ENCODE measurements at places on chromosomes 6 and 20.

- no peak for DNase-seq
Observed at GRCh38 chr6:85983032-85983659, 340.5 kb upstream of the SYNCRIP start.

DNA sequence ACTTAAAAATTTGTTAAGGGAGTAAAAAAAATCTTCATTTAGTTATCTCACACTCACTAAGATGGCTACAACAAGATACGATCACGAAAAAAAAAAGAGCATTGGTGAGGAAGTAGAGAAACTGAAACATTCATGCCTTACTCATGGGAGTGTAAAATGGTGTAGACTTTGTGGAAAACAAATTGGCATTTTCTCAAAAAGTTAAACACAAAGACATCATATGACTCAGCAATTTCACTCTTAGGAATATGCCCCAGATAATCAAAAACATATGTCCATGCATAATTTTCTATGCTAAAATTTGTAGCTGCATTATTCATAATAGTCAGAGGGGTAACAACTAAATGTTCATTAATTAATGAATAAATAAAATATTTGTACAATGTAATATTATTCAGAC lies 120.9 kb upstream of the IRAK1BP1 start:
- no peak for DNase-seq

DNA sequence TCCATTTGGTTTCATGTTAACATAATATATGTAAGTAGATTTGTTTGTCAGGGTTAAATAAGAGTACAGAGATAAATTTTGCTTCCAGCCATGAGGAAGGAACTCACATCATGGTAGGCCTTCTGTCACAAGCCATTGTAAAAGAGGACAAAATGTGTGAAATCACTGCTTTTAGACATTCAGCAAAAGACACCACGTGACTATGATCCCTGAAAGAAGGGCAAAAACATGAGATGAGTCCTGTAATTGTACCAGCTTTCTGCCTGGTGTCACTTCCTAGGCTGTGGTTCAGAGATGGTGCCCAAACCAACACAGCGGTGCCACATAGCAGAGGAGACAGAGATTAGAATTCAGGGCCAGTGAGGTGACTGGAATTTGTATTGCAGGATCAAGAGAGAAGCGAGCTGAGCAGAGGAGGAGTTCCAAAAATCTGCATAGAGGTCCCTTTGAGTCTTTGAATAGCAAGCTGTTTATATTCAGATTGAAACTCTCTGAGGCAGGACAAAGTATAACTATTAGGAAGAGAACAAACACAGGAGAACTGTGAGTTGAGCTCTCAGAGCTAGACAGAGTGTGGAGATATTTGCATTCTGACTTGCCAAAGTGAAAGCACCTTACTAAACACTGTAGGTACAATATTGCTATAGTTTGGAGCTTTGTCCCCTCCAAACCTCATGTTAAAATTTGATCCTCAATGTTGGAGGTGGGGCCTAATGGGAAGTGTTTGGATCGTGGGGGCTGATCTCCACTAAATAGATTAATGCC lies 52.6 kb upstream of the PDE7B start:
- DNase-seq = no peak

DNA sequence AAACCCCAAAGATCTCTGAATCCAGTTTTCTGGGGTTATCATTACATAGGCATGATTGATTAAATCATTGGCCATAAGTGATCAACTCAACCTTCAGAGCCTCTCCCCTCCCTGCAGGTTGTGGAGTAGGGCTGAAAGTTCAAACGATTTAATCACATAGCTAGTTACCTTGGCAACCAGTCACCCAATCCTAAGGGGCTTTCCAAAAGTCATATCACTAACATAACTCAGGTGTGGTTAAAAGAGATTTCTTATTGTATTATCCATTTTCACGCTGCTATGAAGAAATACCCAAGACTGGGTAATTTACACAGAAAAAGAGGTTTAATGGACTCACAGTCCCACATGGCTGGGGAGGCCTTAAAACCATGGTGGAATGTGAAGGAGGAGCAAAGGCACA lies 935.1 kb upstream of the SLC35B3 start:
- DNase-seq = no peak

- peak; percentile 9 for DNase-seq
Observed at GRCh38 chr6:113137426-113137825, 719.7 kb upstream of the MARCKS start.

GRCh38 chr6:170023620-170024521 lies 267.0 kb downstream of the DLL1 start:
- no peak for DNase-seq

- DNase-seq = no peak
Observed at GRCh38 chr20:5511505-5511904, 194.8 kb upstream of the PROKR2 start.

DNA sequence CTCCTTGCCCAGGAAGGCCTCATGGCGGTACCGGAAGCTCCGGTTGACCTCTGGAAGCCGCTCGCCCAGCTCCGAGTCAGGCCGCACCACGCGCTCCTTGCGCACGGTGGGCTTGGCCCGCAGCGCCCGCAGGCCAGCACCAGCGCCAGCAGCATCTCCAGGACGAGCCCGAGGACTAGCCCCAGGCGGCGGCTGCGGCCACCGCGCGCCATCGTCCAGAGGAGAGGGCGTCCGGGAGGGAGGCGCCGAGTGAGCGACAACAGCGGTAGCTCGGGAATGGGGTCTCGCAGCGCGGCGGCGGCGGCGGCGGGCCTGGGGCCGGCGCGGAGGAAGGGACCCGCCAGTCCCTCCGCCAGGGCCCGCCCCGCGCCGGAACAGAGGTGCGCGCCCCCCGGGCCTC lies 27.6 kb upstream of the CGA start:
- no peak for DNase-seq

GRCh38 chr20:4795394-4795793 lies 73.7 kb downstream of the PRND start:
- DNase-seq = peak; percentile 39

GRCh38 chr20:688809-689212 lies 13.2 kb upstream of the SCRT2 start:
- no peak for DNase-seq

DNA sequence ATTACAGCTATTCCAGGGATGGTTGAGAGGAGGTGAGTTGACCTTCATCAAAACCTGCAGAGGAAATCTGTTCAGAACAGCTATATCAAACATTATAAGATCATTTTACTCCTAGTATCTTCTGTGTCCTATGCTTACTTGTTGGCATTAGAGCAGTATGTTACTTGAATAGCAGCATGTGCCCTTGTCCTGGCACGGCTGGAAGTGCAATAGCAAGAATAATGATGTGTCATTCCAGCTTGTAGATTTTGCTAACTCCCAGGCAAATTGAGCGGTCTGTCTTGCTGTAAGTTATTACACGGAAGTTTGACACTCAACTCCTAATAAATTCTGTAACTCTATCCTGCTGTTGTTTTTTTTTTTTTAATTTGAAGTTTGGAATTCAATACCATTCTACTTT lies 385.5 kb downstream of the TENT5A start:
- no peak for DNase-seq

DNA sequence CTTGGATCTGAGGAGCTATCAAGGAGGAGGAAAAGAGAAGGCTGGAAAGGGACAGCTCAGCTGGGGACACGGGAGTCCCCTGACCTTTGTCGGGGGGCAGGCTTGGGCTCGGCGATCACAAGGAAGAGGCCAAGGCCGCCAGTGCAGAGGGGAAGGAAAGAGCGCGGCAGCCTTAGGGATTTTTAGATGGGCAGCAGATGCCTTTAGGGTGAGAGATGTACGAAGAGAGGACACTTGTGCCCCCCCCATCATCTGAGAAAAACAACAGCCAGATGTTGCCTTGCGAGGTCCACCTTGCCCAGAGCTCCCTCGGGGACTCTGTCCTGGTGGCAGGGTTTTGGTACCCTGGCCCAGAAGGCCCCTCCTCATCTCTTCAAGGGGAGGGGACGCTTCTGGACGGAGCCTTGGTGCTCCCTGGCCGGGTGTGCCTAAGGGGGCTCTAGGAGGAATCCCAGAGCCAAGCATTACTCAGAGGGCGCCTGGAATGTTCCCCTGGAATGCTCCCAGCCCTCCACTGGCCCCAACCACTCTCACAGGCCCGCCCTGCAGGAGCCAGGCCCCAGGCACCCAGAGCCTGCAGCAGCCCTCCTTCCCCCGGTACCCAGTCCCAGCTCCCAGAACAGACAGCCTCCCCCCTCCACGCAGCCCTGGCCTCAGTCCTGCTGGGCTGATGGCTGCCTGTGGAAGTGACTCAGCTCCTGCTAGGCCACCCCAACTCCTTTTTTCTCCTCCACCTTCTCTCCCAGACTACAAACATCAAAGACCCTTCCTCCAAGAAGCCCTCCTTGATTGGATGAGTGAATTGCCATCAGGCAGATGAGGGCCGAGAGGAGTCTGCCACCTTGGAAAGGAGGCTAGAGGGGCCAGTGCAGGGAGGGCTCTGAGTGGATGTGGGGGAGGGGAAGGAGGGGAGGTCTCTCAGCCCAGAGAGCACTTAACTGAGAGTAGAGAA lies 1.8 kb downstream of the ADAM33 start:
- DNase-seq = no peak

- DNase-seq = no peak
Observed at GRCh38 chr6:166244353-166245045, 63.7 kb downstream of the PRR18 start.

GRCh38 chr6:110878751-110879522 lies 4.4 kb downstream of the AMD1 start:
- DNase-seq = no peak

DNA sequence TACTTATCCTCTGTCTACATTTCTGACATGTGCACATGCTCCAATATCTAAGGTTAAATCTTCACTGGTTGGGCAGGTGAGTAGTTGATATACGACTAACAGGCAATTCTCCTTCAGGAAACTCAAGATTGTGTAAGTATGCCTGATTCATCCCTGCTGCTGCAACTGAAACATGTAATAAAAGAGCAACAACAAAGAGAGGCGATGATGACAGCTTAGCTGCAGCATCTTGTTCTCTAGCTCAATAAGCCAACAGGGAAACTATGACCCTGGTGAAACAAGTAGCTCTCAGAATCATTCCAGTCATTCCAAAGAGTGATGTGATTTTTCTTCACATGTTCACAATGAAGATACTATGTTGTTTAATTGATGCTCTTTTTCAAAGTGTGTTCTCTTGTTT lies 74.4 kb downstream of the ELOVL4 start:
- no peak for DNase-seq

- DNase-seq = no peak
Observed at GRCh38 chr6:127338936-127339335, 4.5 kb downstream of the ECHDC1 start.

DNA sequence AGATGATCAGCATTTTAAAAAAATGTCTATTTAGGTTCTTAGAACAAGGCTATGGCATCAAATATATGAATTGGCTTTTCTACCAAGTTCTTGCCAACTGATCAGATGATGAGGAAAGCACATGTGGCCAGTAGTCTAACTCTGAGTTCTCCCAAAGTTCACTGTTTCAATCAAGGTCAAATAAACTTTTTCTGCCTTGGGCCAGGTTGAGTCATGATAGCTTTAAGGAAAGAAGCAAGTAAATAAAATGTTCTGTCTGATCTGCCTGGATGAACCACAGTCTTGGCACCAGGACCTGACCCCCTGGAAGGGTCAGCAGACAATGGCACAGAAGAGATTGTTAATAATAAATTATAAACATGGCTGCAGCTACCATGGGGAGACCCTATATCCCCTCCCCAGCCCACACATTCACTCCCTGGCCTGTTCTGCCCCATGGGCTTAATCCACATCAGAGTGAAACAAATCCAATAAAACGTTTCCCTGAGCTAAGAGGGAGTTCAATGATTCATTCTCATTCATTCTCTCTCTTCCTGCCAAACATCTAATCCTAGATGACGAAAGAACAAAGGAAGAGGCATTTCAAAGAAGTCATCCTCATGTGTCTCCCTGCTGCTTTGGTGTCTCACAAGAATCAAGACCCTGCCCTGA lies 661.6 kb downstream of the DHX35 start:
- no peak for DNase-seq

DNA sequence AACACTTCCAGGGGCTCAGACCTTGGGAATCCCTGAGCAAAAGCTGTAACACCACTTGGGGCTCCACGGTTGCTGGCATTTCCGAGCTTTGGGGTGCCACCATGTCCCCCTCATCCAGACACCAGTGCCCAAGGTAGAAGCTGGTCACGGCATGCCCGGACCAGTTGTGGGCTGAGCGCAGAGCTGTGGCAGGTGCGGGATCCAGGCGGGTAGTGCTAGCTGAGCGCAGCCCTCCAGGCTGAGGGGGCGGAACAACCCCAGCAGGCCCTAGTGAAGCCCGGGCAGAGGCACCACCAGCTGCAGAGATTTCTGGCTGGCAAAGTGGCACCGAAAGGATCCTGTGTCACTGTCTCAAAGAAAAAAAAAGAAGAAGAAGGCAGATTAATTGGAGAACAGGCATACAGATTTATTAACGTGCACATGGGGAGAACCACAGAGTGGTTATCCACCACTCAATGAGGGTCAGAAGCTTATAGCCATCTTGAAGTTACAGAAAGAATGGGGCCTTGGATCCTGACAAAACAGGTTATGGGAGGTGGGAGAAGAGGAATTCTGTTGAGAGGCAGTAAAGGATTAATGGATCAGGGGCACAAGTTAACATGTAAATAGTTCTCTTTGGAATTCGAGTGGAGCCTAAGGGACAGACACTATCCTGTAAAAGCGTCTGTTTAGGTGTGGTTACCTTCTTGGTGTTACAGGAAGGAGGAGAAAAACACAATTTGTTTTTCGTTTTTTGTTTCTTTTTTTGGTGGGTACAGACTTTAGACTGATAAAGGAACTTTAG lies 107.5 kb downstream of the CD24 start:
- DNase-seq = no peak

DNA sequence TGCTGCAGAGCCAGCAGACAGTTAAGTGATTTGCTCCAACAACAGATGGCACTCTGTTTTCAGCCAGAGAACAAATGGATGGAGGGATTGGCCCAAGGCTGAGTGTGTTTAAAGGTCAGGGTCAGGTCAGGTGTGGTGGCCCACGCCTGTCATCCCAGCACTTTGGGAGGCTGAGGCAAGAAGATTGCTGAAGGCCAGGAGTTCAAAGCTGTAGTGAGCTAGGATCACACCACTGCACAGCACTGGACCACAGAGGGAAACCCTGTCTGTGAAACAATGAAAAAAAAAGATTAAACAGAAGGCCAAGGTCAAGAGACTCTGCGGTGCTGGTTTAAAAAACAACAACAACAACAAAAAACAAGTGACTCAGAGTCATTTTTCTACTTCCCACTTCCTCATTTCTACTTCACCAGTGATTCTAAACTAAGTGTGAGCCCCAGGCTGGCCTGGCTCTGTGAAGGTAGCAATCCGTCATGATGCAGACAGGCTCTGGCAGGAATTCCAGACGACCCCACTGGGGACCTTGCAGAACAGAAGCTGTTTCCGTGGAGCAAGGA lies 42.5 kb upstream of the ARMC2 start:
- DNase-seq = no peak

DNA sequence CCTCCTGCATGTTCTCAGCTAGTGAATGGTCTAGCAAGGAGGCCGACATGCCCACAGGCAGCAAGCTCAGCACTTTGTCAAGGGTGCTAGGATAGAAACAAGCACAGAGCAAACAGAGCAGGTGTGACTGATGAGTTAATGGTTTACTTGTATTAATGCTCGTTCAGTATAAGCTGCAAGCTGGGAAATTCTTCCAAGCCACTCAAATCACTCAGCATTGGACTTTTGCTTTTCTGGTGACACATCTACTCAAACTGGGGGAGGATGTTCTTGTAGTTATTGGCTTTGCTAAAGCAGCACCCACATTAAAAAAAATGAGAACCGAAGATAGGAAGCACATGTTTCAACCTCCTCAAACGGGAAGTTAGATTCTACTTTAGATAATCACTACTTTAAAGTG lies 43.1 kb upstream of the NEDD9 start:
- DNase-seq = no peak

- no peak for DNase-seq
Observed at GRCh38 chr6:69038841-69039240, 403.8 kb downstream of the ADGRB3 start.

Measured in bone marrow (tissue), 2 donors.